ENCODE measurements at places on chromosomes 7 and 10.
A peak's percentile ranks its signal among the peaks of the same experiment; 100 is the strongest.

- DNase-seq: no peak
Measured at GRCh38 chr7:129327076-129327475, 102.2 kb downstream of the AHCYL2 start.

- DNase-seq: peak; percentile 30
Measured at GRCh38 chr7:79272066-79272669, 181.3 kb downstream of the MAGI2 start.

GRCh38 chr7:101900103-101900502, 82.7 kb downstream of the CUX1 start:
- DNase-seq: no peak

DNA sequence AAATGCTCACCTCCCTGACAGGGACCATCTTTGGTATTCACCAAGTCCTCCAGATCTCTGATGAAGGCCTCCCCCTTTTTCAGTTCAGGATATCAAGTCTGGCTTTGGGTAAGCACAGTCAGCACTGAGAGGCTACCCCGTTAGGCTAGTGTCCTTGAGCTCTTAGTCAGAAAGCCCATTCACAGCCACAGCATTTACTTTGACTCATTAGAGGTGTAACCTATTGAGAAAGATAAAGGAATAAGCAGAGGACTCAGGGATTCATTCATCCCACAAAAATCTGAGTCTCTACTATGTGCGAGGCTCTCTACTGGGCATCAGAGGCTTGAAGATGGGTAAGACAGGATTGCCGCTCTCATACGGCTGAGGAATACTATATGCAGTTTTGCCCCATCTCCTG, 14.0 kb upstream of the RAMP3 start:
- peak; percentile 34 for DNase-seq

- no peak for DNase-seq
Measured at GRCh38 chr10:78042058-78042751, 8.5 kb downstream of the RPS24 start.

GRCh38 chr10:75538144-75538543, 106.7 kb downstream of the LRMDA start:
- no peak for DNase-seq

GRCh38 chr10:58557714-58558113, 45.0 kb downstream of the BICC1 start:
- no peak for DNase-seq

DNA sequence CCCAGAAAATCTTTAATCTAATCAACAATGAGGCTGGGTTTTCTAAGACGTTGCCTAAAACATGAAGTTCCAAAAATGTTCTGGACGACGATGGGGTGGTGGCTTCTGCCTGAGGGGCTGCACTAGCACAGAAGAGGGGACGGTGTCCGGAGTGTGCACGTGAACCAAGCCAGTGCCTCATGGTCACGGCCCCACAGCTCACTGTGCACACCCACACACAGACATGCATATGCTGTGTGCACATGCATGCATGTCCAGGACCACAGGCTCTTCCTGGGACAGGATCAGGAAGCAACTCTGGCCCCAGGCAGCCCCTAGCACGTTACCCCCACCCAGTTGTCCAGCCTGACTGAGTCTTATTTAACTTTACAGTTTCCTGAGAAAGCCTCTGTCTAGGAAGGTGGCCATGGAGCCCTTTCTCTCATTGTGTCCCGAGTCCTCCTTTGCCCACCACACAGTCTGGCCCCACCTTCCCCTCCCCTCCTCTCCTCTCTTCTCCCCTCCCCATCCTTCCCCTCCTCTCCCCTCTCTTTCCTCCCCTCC, 100.8 kb downstream of the DNAJB6 start:
- no peak for DNase-seq

DNA sequence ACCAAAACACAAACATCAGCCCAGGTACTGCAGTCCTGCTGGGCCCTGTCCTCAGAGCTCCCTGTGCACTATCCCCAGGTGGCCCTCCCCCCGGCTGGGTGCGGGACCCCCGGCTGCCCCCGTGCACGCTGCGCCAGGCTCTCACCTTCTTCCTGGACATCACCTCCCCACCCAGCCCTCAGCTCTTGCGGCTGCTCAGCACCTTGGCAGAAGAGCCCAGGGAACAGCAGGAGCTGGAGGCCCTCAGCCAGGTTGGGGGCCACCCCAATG, 14.3 kb downstream of the ATG9B start:
- no peak for DNase-seq

Data from foreskin fibroblast (primary cell).